Suppressor macrophage treated with lipopolysaccharide for 1 hour (primary cell): ENCODE measurements at places on chromosomes 2 and 18.

GRCh38 chr18:74645679-74646078, 48.0 kb downstream of the ZNF407 start:
- no peak for DNase-seq

DNA sequence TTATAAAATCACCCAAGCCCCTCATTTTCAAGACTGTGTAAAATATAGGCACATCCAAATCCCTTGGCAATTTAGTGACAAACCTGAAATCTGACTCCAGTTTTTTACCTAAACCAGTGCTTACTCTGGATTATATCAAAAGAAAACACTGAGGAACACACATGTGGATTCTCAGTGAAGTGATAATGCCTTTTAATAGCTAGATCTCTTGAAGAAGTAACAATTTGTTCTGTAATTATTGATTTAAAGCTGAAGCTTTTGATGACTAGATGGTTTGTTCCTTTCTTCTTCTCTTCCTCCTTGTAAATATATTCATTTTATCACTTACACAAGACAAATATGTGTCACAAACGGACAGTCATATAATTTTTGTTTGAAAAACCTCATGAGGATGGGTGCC, 894.6 kb downstream of the DCC start:
- no peak for DNase-seq

GRCh38 chr2:26860211-26860850, 12.4 kb downstream of the DPYSL5 start:
- no peak for DNase-seq

DNA sequence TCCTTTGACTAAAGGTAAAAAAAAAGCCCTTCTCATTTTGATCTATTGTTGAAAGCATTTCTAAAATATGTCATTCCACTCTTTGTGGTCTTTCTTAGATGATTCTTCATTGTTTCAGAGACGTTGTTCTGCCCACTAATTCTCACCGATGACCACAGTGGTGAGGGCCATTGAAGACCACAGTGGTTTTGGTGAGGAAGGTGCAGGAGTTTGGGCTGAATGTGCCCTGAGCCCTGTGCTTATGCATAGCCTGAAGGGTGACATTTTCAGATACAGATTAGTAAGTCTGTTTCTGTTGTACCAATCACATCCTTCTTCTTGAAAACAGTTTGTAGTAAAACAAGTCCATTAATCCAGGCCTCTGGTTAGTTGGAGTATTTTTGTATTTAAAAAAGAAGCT, 251.3 kb upstream of the ATP5MC3 start:
- no peak for DNase-seq

DNA sequence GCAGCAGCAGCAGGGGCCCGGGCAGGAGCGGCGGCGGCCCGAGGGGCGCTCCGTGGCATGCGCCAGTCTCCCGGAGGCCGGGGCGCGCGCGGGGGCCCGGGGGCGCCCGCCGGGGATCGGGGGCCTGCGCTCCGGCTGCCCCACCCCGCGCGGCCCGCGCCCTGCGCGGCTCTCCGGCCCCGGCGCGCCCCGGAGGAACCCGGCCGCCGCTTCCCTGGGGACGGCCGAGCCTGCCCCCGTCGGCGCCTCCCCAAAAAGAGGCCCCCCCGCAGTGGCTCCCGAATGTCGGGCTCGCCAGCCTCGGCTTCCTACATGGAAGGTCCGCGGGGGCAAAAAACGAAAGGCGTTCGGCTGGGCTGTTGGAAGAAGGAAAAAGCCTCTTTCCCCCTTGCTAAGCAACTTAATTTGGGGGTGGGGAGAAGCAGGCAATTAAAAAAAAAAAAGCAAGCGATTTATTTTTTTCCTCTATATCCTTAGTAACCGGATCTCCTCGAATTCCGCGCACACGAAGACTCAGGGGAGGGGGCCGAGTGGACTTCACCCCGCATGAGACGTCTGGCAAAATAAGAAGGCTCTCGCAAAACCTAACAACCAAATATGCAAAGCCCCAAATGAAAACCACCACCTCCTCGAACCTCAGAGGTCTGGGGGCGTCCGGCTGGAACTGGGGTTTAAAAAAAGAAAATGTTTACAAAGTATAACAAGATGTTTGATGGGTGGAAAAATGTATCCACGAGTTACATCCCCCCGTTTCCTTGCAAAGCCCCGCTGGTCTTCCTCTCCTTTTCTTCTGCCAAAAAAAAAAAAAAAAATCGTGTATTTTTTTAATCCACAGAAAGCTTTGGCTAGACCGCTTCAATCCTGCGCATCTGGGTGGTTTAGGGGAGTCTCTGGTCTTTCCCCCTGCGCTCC, at the start of gene SMAD7:
TSS of gene SMAD7 (minus strand) at position 430 of the 912 bp plus-strand sequence. CDS start 541 bp downstream, outside the sequence.
- DNase-seq: no peak

DNA sequence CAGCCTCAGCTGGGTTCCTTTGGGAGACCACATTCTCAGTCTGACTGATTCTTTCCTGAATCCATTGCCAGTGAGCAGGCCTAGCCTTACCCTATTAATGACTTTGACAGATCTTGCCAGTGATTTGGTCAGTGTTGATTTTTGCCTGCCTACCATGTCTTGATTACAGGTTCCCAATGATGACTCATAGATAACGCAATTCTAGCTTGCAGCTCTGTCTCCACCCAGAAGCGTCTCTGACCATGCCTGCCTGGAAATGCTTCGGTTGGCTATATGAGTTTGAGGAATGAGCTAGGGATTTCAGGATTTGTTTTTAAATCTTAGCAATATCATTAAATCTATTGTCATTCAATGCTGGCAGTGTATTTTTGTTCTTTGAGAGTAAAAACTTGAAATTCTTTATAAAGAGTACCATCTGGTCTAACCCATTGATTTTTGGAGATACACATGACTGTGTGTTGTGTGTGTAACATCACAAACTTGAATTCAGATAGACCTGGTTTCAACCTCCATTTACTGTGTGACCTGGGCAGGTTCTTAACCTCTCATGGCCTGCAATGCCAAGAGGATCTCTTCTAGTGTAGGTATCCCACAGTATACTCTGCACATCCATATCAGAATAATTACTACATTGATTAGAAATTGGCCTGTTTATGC, 57.0 kb downstream of the CCDC150 start:
- peak; percentile 28 for DNase-seq

DNA sequence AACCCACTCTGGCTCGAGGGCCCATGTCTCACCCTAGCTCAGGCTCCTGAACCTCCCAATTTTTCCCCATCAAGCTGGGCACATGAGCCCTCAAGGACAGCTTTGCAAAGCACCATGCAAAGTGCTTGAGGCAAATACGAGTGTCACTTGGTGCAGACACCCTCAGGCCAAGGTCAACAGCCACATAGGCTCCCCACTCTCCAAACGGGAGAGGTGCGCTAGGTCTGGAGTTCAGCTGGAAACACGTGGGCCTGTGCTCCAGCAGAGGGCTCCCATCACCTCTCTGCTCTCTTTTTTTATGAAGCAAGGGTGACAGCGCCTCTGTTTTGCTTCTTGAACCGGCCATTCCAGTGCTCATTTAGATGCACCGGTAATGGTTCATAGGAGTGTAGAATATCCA, 11.9 kb upstream of the ARHGAP25 start:
- no peak for DNase-seq

DNA sequence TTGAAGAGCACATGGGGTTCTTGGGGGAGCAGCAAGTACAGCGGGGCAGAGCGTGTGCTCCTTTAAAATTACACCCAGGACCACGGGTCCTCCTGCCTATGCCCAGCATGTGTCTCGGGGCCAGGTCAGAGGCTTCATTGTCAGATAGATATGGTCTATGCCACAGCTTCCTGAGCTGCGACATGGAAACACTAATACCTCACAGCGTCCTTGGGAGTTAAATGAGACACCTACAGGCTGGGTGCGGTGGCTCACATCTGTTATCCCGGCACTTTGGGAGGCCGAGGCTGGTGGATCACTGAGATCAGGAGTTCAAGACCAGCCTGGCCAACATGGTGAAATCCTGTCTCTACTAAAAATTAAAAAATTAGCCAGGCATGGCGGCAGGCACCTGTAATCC, 110.8 kb upstream of the ATL2 start:
- DNase-seq: no peak

DNA sequence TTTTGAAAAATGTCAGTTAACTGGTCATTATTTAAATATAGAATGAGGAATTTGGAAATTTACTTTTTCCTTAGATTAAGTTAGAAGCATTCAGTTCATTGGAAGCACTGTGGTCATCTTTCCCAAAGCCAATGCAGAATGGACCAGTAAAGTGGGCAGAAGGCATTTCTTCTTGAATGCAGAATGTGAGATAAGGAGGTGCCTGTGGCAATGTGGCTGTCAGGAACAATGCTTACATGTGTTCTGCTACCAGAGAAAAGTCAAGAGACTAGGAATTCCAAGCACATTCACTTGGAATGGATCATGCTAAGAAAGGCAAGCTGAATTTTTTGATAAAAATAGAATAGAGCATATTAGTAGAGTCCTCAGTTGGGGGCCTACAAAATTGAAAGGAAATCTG, 295.0 kb upstream of the KCNH7 start:
- DNase-seq: no peak

DNA sequence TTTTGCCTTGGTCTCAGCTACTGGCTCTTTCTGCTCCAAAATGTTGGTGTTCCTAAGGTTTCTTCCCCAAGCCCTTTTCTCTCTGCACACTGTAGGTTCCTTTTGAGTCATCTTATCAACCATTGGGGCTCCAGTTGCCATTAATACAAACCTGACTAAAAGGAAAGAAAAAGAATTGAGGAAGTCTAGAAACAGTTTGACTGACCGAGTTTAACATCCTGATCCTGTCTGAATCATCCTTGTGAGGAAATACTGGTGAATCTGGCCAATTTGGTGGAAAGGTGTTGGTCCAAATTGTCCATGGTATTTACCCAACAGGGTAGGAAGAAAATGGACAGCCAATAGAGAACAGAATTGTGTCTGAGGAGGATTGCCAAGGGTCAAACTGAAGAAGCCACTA, 38.3 kb downstream of the CRYGD start:
- DNase-seq: peak; percentile 20

GRCh38 chr2:124805060-124805459, 780.0 kb downstream of the CNTNAP5 start:
- DNase-seq: no peak

GRCh38 chr18:48363175-48363574, 46.0 kb downstream of the ZBTB7C start:
- no peak for DNase-seq

- no peak for DNase-seq
These were observed 136.2 kb downstream of the MBP start for GRCh38 chr18:76996429-76996828.

DNA sequence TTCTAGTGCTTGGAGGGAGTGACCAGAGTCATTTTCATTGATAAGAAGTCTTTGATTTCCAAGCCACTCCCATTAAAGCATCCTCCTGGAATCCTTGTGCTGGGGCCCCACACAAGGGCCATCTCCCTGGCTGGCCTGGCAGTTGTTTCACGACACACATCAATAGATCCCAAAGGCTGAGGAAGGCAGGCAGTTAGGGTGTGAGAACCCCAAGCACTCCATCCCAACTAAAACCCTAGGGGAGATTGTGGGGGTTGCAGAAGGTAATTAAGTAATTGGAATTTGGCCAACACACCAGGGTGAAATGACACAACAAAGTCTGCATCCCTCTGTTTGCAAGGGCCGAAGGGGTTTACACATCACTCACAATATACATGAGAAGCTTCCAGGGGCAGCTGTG, 578.1 kb upstream of the SYT4 start:
- no peak for DNase-seq

DNA sequence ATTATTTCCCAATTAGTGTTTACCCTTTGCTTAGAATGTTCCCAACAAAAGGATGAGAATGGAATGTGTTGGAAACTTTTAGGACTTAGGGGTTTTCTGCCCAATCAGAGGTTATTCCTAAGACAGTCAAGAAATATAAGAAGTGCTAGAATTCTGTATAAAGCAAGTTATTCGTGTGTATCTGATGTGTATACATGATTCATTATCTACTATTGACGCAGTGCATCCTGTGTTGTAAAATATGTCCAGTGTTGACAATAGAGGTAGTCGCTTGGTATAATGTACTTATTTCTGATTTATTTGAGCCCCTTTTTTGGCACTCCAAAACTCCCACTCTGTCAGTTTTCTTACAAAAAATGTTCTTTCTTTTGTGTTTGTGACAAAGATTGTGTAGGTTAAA, 881 bp downstream of the PIKFYVE start:
- DNase-seq: peak; percentile 50

DNA sequence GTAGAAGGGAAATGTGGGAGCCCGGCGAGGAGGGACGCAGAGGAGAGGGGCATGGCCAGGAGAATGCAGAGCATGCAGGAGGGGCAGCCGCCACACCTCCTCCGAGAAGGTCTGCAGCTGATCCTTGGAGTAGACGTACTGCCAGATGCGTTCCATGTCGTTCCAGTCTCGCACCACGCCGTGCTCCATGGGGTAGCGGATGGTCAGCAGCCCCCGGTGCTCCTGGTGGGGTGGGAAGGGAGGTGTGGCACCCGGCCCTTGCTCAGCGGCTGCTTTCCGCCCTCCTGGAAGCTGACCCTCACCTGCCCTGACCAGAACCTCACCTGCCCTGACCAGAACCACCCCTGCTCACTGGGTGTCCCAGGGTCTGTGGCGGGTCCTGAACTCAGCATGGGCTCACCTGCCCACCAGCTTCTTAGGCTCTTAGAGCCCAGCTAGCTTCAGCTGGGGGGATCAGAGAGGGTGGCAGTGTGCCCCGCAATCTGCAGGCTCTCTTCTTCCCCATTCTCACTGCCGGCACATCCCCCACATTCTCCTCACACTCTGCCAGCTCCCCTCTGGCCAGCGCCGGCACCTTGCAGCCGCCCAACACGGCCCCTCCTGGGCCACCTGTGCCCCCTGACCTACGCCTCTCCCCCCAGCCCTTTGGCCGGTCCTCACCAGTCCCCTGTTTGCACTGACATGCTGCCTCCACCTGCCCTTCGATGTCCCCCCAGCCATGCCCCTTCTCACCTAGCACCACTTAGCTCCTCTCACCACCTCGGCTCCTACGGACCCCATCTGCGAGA, 4.4 kb downstream of the ACTR1B start:
- no peak for DNase-seq

GRCh38 chr2:66790651-66791181, 355.8 kb downstream of the MEIS1 start:
- DNase-seq: no peak

DNA sequence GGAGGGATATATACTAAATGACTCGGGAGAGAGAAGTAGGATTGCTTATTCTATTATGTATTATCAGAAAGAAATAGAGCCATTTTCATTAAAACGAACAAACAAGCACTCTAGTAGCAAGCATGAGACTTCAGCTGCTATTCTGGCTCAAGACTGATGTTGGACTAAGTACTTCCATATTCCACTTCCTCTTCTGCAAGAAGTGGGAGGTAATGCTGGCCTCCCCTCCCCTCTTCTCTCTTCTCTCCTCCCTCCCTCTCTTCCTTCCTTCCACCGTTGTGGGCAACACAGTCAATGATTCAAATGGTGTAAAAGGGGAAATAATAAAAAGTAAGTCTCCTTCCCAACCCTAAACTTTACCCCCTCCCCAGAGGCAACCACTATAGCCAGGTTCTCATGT, 62.6 kb downstream of the EMX1 start:
- DNase-seq: peak; percentile 67

GRCh38 chr2:177568390-177568789, 175.8 kb downstream of the AGPS start:
- no peak for DNase-seq
